CD14-positive monocyte (primary cell): ENCODE measurements at places on chromosomes 2 and 18.

DNA sequence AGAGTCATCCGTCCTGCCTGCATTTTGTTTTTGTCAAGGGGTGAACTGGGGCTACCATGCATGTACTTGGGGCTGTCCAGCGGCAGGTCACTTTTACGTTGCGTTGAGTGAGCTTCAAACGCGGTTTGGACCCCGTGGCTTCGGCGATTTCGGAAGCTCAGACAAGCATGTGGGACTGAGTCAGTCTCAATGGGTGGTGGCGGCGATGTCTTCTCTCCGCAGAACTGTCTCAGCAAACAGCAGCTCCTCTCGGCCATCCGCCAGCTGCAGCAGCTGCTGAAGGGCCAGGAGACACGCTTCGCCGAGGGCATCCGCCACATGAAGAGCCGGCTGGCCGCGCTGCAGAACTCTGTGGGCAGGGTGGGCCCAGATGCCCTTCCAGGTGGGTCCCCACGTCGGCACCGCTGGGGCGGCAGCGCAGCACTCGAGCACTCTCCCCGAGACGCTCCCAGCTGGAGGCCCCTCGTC lies 21.3 kb downstream of the FBLN7 start:
- DNase-seq, result no peak

GRCh38 chr2:235659767-235660322 lies 166.0 kb downstream of the AGAP1 start:
- DNase-seq, result no peak

- DNase-seq, result no peak
Measured at GRCh38 chr2:169137924-169138323, 68.6 kb downstream of the DHRS9 start.

DNA sequence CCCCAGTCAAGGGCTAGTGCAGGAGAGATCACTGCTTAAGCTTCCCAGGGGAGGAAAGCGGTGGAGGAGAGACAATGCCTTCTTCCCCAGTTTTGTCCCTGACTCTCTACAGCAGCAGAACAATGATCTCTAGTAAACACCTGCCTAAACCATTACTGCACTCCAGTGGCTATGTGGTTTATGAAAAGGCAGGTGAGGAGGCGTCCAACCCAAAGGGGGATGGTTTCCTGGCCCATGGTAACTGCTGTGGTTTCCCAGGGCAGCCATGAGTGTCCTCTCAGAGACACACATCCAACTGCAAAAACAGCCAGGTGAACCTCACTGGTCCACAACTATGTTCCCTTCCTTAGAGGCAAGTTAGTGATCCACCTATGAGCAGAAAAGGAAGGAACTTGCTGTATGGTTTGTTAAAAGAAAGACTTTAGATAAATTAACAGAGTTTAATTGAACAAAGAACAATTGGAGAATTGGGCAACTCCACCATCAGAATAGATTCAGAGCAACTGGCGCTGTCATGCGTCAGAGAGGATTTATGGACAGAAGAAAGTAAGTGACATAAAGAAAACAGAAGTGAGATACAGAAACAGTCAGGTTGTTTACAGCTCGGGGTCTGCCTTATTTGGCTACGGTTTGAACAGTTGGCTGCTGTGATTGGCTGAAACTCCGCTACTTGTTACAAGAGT lies 4.8 kb upstream of the TTC39C start:
- DNase-seq, result no peak

GRCh38 chr2:45450634-45451033 lies 160.4 kb downstream of the SRBD1 start:
- no peak for DNase-seq

GRCh38 chr2:71773218-71773617 lies 319.9 kb downstream of the DYSF start:
- no peak for DNase-seq
